Spleen (tissue), 13 donors: ENCODE measurements at places on chromosomes 13 and 19. TPM values are rescaled to one million over a fixed set of nuclear protein-coding genes. Genes with fewer than 3 reads are reported as not detected.
A peak's percentile ranks its signal among the peaks of the same experiment; 100 is the strongest.

- no peak for DNase-seq
These were observed at the start of gene HPN for GRCh38 chr19:35041548-35042055. Gene HPN (plus strand): TSS chr19:35041721. CDS start chr19:35042507, 786 bp downstream.

GRCh38 chr13:102571075-102571474 is 25.7 kb upstream of the TPP2 start:
- DNase-seq: no peak

DNA sequence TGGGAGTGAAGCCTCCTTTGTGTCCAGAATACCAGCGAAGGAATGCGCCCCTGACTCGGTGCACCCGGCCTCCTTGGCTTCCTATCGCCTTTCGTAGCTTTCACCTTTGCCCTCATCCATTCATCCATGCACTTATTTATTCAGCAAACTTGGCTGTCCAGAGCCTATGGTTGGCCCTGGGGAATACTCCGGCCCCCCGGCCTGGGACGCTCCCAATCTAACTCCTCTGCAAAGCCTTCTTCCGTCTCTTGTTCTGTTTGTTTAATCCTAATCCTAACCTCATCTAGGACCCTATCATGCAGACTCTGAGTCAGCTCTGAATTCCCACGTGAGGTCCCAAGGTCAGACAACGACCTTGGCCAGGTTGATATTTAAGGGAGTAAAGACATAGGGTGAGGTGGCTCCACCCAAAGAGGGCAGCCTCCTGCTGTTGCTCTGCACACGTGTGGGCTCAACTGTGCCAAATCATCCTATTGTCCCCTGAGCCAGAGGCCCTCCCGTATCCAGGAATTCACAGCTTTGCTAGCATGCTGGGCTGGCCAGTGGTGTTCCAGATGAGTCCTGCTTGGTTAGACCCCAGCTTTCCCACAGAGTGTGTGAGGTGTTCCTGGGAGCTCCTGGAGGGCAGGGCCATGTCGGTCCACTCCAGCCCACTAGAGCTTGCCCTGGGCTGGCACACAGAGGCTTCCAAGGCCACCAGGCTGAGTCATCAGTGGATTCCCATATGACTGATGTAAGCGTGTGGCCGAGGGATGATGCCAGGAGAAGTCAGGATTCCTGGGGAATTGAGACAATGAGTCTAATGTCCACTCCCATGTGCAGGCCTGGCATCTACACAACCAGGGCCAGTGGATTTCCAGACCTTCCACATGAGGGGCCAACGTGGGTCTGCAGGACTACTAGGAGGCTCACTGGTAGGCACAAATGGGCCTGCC is 6.5 kb upstream of the CCNE1 start:
- DNase-seq: peak; percentile 46

The PGLYRP2 gene
- 0.06 TPM for polyA plus RNA-seq

The ALOX5AP gene
- polyA plus RNA-seq: 36.8 TPM

The ZNF790 gene
- 2.9 TPM for polyA plus RNA-seq

The FPR2 gene
- polyA plus RNA-seq: 3.8 TPM

DNA sequence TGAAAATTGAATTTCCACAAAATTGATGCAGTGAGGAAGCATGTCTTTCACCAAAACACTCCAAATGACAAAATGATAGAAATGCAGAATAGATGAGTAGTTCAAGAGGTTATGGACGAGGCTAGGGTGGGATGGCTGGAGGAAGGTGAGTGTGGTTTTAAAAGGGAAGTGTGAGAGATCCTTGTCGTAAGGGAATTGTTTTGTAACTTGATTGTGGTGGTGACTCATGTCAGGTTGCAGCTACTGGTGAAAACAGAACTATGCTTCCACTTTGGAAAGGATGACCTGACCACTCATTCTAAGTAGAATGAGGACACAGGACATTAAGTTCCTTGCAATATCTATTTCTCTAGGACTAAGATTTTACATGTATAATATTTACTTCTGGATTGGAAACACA is 345.7 kb downstream of the MTUS2 start:
- DNase-seq: no peak

The ZNF675 gene
- 5.4 TPM for polyA plus RNA-seq

The ASF1B gene
- polyA plus RNA-seq: 10.1 TPM

- DNase-seq: no peak
These were observed 2.4 kb downstream of the MEDAG start for GRCh38 chr13:30908416-30908980.

DNA sequence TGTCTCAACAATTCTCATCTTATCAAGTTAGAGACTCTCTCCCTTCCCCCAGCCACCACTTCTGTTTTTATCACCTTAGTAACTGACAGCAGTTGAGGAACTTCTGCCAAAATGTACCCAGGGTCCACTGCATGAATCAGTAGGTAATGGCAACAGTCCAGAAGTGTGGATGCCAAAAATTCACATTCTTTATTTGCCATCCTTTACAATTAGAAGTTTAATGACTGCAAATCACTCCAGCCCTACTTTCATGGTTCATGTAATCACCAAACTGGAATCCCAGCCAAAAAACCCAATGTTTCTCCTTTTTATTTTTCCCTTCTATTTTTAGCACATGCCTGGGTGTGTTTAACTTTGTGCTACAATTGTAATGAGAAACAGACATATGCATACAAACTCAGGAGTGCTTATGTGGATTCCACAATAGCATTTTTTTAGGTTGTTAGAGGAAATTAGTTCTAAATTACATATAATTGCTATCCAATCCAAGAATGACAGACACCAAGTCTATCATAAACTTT is 243.5 kb downstream of the RGCC start:
- no peak for DNase-seq

The TNNT1 gene
- polyA plus RNA-seq: 6.2 TPM

DNA sequence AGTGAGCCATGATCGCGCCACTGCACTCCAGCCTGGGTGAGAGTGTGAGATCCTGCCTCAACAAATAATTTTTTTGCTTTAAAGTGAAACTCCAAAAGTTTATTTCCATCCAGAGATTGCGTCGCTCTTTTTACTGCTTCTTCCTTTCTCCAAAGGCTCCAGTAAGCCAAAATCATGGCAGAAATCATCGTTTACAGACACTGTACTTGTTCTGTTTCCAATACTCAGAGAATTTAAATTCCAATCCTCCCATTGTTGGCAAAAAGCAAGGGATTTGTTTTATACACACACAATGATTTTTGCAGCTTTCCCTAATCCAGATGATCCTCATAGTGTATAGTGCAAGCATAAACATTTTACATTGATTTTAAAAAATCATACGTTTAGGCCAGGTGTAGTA is 15.3 kb downstream of the FBXO27 start:
- DNase-seq: no peak

- DNase-seq: no peak
These were observed 395.9 kb downstream of the KCNRG start for GRCh38 chr13:50410921-50411746.

DNA sequence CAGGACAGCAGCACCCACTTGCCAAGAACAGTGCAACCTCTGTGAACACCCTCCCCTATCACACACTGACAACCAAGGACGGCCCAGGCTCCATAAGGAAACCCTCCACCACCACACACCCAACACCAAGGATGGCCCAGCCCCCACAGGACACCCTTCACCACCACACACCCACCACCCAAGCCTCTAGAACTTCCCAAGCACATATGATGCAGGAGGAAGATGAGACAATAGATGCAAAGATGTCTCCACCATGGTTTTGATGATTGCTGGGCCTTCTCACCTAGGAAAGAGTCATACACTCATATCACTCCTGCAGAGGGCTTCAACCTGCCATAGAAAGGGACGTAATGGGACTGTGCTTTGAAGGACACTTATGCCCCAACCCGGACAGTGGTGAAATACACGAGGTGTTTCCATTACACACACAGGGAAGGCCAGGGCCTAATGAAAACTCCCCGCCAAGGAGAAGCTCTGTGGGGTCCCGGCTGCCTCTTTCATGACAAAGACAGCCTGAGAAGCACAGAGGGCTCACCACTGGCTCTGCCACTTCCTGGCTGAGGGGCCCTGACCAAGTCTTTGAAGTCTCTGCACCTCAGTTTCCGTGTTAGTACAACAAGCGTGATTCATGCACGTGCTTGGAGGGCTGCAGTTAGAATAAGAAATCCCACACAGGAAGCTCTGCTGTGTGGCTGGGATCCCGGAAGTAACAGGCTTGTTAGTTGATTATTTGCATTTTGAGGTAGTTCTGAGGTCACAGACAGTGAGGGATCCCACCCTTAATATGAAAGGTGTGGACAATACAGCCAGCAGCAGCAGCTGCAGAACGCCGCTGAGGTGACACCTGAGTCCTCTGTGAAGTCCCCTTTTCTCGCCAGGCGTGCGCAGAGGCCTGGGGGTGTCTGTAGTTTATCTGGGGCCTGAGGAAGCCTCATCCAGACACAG is 61.9 kb upstream of the ATP12A start:
- peak; percentile 83 for DNase-seq

GRCh38 chr13:29496241-29496712 is 99.2 kb downstream of the SLC7A1 start:
- peak; percentile 82 for DNase-seq
